Upper lobe of left lung (tissue), 6 donors: ENCODE measurements at places on chromosomes 1 and 21. TPM values are rescaled to one million over a fixed set of nuclear protein-coding genes. Genes with fewer than 3 reads are reported as not detected.
A peak's percentile ranks its signal among the peaks of the same experiment; 100 is the strongest.

The CD48 gene
- 18.6 TPM for total RNA-seq

The IRF6 gene
- 15.8 TPM for total RNA-seq

The CPT2 gene
- 29.7 TPM for total RNA-seq

The ATP1A2 gene
- 10.2 TPM for total RNA-seq

The OR2L3 gene
- total RNA-seq = not detected

The S100A9 gene
- 729 TPM for total RNA-seq

The NUF2 gene
- 1.6 TPM for total RNA-seq

The SPRR1A gene
- not detected for total RNA-seq

The PALMD gene
- 30.6 TPM for total RNA-seq

The FGGY gene
- total RNA-seq = 25.7 TPM

The ERICH3 gene
- 0.23 TPM for total RNA-seq

The SLC1A7 gene
- 0.46 TPM for total RNA-seq

The LRRC38 gene
- 0.11 TPM for total RNA-seq

The FAM229A gene
- 7.2 TPM for total RNA-seq

The SPRR2G gene
- not detected for total RNA-seq

The GJB5 gene
- total RNA-seq = not detected

The FNBP1L gene
- 35.1 TPM for total RNA-seq

- no peak for DNase-seq
Measured at GRCh38 chr1:172401892-172402291, 18.6 kb upstream of the C1orf105 start.

- peak; percentile 90 for DNase-seq
Measured at GRCh38 chr1:155322953-155323728, 2.4 kb downstream of the RUSC1 start.

DNA sequence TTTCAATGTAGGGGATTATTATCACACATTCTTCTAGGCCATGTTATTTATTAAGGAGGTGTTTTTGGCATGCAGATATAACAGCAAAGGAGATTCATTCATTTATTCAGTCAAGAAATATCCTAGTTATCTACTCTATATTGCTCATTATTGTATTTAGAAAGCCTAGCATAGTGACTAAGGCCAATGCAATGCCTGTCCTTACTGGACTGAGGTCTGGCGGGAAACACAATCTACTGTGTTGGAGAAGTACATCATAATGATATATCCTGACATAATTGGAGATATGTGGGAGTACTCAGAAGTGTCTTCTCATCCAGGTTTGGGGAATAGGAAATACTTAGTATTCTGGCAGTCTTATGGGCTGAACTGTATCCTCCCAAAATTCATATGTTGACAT is 421.5 kb upstream of the USP24 start:
- DNase-seq = no peak

DNA sequence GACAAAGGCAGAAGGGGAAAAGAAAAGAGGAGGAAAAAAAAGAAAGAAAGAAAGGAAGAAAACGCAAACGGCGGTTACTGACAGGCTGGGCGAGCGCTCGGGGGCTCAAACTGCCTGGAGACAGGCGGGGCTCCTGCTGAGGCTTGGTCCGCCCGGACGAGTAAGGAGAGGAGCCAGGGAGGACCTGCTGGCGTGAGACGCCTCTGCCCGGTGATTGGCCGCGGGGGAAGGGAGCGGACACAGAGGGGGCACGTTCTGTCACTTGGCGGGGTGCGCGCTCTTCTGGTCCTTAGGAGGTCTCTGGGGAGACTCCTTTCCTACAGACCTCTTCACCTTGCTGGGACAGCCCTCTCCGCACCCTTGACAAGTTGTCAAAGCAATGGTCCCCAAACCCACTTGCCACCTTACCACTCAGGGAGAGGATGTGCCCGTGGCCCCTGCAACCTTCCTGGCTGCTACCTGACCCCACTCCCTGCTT is 791 bp upstream of the PIK3R3 start:
- peak; percentile 73 for DNase-seq

- DNase-seq = no peak
Measured at GRCh38 chr1:67436511-67437055, 6.4 kb upstream of the SERBP1 start.

GRCh38 chr1:239570878-239571277 is 184.5 kb downstream of the CHRM3 start:
- no peak for DNase-seq

- no peak for DNase-seq
Measured at GRCh38 chr1:91761295-91761721, 124.6 kb downstream of the TGFBR3 start.

DNA sequence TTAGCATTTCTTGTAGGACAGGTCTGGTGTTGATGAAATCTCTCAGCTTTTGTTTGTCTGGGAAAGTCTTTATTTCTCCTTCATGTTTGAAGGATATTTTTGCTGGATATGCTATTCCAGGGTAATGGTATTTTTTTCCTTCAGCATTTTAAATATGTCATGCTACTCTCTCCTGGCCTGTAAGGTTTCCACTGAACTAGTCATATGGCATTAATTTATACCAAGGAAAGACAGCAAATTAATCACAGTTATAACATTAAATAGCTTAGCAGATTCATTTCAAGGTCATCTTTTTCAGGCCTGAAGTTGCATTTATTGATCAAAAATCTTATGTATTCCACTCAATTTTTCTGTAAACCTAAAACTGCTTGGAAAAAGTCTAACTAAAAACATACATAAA is 54.9 kb downstream of the AK5 start:
- DNase-seq = no peak

DNA sequence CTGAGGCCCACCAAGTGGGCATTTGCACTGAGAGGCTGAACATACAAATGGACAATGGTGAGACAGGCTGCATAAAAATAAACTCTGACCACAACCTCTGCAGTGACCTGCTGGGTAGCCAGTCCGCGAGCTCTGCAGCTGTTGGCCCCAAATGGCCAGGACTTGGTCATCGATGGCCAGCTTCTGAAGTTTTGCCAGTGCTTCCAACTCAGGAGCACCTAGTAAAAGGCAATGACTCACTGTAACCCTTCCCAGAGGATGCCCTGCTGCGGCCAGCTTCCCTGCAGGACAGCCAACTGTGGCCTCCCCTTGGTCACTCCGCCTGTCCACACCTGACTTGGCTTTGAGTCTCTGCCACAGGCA is 185.4 kb downstream of the DYRK1A start:
- DNase-seq = no peak

DNA sequence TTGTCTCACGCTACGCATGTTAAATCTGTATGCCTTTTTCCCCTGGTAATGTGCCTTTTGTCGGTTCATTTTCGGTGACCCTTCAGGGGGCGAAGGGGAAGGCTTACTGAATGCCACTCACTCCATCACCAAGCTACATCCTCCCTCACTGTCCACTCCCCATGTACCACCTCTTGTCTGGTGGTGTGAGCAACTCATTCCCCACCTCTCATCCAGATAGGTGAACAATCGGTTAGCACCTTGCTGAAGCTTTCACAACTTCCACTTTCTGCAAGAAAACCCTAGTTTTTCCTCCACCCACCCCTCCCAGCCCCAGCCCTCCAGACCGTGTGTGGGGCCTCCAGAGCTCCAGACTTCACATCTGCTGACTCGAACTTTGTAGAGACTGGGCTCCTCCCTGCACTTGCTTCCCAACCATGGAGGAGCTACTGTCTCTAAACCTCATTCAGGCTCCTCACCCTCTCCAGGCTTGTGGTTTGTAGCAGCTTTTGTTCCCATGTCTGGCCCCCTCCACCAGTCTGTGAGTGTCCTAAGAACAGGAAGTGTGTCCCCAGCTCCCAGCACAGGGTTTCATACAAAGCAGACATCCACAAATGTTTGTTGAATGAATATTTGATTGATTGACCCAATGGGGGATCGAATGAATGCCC is 48.4 kb upstream of the RUNX3 start:
- DNase-seq = no peak

DNA sequence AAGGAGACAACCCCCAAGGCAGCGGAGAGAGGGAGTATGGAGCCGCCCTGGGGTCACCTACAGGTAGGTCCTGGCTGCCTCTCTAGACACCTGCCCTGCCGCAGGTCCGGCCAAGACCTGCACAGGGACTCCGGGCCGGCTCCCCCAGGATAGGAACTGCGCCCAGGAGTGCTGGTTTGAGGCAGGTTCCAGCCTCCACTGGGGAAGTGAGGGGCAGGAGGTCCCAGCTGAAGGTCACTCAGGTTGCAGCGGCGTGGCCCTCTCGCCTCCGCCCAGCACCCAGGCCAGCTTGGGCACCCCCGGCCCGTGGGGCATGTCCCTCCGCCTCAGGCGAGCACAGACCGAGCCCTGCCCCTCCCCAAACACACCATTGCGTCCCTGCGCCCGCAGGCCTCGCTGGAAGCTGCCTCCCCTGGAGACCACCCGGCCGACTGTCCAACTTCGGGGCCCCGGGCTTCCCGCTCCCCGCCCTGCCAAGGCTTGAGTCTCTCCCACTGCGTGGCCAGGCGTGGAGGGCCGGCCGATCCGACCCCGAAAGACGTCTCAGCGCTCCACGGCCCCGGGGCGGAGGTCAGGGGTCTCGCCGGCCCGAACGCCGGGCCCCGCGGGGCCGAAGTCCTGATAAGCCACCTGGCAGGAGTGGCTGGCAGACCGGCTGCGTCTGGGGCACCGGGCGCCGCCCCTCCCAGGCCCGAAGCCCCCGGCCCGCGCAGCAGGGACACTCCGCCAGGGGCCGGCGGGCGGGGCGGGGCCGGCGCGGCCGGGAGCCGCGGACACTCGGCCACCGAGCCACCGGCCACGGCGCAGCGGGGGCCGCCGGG is 1.4 kb upstream of the SKI start:
- DNase-seq = peak; percentile 26

DNA sequence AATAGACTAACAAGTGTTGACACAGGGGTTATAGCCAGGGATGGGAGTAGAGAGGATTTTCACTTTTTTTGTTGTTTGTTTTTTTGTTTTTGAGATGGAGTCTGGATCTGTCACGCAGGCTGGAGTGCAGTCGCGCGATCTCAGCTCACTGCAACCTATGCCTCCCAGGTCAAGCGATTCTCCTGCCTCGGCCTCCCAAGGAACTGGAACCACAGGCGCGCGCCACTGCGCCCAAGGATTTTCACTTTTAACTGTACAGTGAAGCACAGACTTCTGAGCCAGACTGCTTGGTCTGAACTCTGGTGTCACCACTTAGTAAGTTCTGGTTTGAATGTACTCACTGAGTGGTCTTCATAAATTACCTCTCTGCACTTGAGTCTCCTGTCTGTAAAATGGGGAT is 40.2 kb upstream of the WASF2 start:
- no peak for DNase-seq

GRCh38 chr1:236774926-236775325 is 20.2 kb upstream of the MTR start:
- no peak for DNase-seq

DNA sequence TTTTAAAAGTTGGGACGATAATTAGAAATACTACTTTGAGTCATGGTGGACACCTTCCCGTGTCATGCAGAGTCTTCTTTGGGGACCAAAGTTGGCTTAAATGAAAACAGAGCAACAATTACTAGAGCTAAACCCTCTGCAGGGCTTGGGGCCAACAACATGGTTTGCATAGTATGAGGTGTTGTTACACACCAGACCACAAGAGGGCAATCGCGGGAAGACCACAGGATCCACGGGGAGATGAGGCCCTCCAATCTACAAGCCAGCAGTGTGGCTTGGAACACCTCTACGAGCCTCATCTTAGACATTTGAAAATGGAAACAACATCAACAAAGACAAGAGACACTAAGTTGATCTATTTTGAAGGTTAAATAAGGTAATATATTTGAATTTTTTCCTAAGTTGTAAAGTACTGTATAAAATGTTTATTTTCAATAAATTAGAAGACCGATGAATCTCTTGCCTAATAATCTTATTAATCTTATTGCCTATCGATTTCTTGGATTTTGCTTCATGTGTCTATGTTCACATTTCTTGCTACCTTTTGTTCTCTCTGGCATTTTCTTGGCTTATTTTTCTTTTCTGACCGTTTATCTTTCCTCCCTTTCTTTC is 8.2 kb upstream of the SMCP start:
- no peak for DNase-seq

- no peak for DNase-seq
Measured at GRCh38 chr21:41960386-41960785, 6.6 kb upstream of the C2CD2 start.

- no peak for DNase-seq
Measured at GRCh38 chr1:161267321-161267720, 8.8 kb downstream of the PCP4L1 start.

- peak; percentile 45 for DNase-seq
Measured at GRCh38 chr1:114352797-114353196, 158.2 kb downstream of the TRIM33 start.

DNA sequence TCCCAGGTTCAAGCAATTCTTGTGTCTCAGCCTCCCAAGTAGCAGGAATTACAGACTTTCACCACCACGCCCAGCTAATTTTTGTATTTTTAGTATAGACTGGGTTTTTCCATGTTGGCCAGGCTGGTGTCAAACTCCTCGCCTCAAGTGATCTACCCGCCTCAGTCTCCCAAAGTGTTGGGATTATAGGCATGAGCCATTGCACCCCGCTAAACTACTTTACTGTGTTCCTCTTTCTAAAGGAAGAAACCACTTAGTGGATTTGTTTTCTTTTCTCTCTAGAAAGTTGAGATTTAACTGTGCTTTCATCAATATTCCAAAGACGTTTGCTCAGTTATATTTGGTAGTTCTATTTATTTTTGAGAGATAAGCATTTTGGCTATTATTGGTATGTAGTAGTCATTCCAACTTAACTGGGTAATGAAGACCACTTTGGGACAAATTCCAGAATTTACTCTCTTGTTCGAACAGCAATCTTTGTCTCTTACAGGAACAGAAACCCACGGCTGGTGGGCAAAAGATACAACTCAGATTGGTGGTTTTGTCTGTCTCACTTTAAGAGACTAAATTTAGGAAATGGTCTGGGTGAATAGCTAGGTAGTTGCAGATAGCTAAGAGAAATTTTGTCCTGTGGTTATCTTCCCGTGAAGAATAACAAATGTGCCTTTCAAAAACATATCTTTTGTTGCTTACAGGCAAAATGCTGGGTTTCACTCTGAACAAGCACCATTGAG is 103.5 kb upstream of the CD55 start:
- no peak for DNase-seq

DNA sequence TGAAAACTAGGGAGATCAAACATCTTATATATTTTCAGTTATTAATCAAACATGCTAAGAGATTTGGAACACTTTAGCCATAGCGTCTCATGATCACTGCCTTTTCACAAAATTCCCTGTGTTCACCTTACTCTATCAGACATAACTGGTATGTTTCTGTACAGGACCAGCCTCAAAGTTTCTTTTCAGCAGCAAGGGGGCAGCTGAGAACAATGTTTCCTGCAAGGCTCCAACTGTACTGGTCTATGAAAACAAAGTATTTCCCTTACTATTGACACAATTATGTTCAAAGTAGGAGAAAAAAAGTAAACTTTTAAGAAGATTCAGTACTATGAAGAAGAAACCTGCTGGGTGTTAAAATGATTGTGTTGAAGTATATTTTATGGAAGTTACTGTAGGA is 98.5 kb downstream of the ATF6 start:
- DNase-seq = no peak

- DNase-seq = no peak
Measured at GRCh38 chr1:59368008-59368670, 71.2 kb downstream of the FGGY start.

- DNase-seq = no peak
Measured at GRCh38 chr1:173410794-173411236, 66.3 kb upstream of the PRDX6 start.

GRCh38 chr1:52904927-52905698 is 16.4 kb downstream of the ECHDC2 start:
- DNase-seq = no peak
